ENCODE measurements at places on chromosomes 12 and 14.

GRCh38 chr14:55929136-55929535 is 189.1 kb upstream of the PELI2 start:
- no peak for DNase-seq

- no peak for DNase-seq
These were observed 11.9 kb downstream of the SLCO1B3 start for GRCh38 chr12:20822415-20822814.

DNA sequence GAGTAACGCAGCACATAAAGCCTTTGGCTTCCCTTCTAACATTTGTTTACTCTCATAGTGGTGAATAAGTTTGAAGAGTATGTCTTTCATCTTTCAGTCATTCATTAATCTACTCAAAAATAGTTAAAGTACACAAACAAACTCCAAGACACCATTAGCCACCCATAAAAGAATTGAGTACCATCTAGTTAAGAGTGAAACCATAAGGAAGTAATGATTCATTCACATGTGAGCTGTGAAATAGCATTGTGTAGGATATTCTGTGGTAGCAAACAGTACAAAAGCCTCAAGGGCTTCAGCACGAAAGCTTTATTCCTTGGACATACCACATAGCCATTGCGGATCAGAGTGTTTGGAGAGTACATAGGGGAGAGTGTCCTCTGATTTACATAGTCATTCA is 13.9 kb downstream of the SYT1 start:
- DNase-seq = no peak

- DNase-seq = no peak
These were observed 69.0 kb downstream of the HRK start for GRCh38 chr12:116812238-116812637.

DNA sequence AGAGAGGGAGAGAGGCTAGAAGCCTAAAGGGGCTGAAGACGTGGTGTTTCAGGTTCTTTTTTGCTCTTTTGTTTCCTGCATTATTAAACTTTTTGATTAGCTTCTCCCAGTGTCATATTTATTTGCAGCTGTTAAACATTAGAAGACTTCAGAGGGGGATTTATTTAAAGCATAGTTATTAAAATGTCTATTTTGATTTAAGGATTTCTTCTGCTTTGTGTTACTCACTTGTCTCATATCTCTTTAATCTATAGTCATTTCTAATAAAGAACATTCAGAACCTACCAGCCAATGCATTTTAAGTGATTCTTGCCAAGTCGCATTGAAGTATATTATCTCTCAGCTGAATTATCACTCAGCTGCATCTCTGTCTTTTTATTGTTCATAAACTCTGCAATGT is 152.0 kb upstream of the DYRK2 start:
- no peak for DNase-seq

DNA sequence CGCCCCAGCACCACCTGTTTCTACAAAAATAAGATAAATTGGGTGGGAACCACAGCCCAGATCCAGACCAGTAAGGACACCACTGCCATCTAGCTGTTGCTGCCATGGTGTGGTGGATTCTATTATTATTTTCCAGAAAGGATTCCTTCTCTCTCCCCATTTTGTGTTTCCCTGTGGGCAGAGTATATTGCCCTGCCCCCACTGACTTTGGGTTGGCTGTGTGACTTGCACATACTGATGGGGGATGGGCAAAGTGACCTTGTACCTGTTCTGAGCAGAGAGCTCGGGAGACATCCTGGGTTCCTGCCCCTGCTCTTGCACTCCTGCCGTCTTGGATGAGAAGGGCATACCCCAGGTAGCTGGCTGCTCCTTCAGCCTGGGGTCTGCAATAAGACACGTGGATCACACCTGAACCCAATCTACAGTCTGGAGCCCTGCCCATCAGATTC is 24.3 kb downstream of the MOAP1 start:
- DNase-seq = no peak

- no peak for DNase-seq
These were observed 14.2 kb downstream of the FAIM2 start for GRCh38 chr12:49889361-49890095.

GRCh38 chr14:54052696-54053385 is 96.2 kb upstream of the BMP4 start:
- no peak for DNase-seq

GRCh38 chr12:56591961-56592360 is 38.2 kb downstream of the BAZ2A start:
- no peak for DNase-seq

DNA sequence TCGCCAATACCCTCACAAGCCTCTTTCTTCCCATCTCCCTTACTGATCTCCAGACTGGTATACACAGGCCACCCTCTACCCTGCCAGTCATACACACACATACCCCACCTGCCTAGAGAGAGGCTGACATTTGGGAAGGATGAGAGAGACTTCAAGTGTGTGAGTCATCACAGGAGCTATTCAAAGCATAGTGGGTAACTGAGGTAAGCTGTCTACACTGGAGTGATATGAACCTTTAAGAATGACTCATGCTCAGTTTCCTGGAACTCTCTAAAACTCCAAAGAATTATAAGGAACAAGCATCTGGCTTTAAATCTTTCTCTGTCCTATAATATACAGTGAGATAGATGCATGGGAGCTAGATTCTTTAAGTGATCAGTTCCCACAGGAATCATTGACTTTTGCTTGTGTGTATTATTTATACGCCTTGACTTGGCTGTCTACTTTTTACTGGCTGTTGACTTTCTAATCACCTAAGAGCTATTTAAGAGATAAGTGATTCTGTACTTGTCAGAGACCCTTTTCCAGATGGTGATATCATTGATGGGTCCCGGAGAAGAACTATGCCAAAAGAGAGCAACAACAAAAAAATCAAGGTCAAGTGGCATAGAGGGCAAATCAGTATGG is 5.8 kb downstream of the IGF1 start:
- no peak for DNase-seq

- no peak for DNase-seq
These were observed 4.4 kb downstream of the AACS start for GRCh38 chr12:125069616-125070015.

DNA sequence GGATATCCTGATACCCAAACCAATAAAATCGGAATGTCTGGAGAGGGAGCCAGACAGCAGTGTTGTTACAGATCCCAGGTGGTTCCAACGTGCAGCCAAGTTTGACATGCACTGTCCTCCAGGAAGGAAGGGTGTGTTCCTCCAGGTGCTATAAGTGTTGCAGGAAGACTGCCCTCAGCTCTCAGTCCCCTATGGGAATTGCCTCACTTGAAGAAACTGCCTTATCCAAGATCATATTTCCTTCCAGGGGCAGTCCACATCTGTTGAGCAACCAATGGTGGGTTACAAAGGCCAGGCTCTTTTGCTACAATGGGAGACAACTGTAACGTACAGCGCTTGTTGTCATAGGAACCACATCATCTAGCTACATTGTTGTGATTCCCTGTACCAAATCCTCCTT is 13.3 kb upstream of the FBXW8 start:
- no peak for DNase-seq

DNA sequence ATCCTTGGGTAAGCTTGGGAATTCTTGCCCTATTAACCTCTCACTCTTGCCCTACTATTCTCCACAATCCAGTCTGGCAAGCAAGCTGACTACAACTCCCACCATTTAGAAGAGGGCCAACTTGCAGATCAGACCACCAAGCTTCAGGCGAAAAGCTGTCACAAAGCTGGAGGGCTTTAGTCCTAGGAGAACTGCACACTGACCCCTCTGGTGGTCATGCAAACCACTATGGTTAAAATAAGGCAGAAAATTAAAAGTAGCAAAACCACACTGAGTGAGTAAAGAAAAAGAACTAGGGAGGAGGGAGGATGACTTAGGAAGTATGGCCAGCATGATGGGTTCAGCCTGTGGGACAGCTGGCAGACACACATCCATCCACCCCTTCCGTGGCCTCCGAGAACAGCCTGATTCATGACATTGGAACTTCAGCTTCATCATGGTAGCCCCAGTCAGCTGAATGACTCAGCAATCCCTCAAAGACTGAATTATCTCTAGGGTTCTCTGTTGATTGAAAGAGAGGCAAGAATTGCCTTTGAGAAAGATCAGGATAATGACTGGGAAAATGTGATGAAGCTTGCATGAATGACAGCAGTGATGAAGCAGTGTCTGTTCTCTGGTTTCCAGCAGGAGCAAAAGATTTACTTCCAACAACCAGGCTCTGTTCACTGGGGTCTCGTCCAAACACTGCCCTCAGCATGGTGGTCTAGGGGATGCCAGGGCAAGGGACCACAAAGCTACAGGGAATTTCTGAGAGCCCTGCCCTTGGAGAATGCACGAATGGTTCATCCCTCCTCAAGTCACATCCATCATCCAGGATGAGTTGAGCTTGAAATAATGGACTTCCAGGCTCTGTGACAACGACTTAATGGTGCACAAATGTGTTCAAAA is 24.4 kb downstream of the PITPNM2 start:
- no peak for DNase-seq
